Stimulated activated CD8-positive, alpha-beta memory T cell treated with anti-CD3 and anti-CD28 coated beads, Interleukin-2, amount 100 ng/mL, for 1 hour (primary cell): ENCODE measurements at places on chromosomes 6 and 20.

- DNase-seq: no peak
Measured at GRCh38 chr6:24194978-24195700, 69.1 kb downstream of the NRSN1 start.

DNA sequence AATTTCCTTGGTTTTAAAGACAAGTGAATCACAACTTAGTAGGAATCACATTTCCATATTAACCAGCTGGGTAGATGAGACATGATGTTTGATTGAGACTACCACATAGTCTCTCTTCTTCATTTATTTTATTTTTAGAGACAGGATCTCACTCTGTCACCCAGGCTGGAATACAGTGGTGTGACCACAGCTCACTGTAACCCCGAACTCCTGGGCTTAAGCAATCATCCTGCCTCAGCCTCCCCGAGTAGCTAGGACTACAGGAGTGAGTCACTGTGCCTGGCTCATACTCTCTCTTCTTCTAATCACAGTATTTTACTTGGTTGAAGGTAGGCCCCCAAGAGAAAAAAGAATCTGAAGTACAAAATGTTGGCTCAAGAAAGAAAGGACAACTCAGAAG lies 80.2 kb upstream of the ASF1A start:
- no peak for DNase-seq

DNA sequence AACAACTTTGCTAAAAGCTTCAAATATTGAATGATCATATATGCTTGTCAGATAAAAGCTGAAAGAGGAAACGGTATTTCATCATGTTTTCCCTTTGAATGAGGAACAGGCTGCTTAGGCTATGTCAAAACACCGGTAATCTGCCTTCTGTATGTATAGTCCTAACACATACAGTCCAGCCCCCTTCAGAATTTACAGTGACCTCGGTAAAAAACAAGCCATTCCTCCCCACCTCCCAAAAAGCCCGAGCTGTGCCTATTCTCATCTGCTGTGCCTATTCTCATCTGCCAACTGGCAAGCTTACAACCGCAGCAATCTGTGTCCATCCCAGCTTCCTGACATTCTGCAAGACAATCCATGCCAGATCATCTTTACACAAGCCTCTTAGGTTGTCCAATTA lies 26.8 kb upstream of the UBE2J1 start:
- DNase-seq: no peak

DNA sequence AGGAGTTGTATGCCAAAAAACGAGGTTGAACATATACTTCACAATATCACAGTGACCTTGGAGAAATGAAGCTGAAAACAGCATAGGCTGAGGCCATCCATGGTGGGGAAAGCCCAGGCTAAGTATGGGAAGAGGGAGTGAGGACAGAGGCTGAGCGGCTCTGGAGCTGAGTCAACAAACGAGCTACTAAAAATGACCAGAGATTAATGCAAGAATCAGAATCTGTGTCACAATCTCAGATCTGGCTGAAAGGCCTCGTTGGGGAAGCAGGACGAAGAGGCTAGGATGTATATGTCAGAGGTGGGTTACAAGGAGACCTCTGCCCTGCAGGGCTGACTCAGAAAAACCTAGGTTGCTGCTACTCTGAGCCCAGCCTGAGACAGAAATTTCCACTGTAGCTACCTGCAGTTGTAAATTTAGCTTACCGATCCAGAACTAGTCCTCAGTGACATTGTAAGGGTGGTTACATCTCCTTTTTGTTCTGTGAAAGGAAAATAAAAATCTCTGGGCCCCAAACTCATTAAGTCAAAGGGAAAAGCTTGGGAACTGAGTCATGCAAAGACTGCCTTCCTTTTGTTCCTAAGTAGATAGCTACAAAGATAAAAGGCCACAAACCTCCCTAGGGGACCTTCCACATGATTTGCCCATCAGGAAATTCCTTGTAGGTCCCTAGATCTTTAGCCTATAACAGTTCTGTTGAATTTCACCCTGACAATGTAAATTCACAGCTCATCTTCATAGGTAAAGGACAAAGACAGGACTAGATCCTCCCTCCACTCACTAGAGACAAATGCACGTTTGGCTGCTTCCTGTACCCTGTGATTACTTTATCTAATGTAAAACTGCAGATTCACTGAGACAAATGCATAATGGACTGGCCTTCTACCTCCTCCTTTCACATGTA lies 8.5 kb upstream of the TUBB2A start:
- no peak for DNase-seq

GRCh38 chr20:32455171-32455900 lies 97.2 kb downstream of the ASXL1 start:
- no peak for DNase-seq

GRCh38 chr6:152380351-152380767 lies 256.8 kb downstream of the SYNE1 start:
- DNase-seq: no peak

- no peak for DNase-seq
Measured at GRCh38 chr6:167096991-167097390, 25.9 kb upstream of the CCR6 start.

DNA sequence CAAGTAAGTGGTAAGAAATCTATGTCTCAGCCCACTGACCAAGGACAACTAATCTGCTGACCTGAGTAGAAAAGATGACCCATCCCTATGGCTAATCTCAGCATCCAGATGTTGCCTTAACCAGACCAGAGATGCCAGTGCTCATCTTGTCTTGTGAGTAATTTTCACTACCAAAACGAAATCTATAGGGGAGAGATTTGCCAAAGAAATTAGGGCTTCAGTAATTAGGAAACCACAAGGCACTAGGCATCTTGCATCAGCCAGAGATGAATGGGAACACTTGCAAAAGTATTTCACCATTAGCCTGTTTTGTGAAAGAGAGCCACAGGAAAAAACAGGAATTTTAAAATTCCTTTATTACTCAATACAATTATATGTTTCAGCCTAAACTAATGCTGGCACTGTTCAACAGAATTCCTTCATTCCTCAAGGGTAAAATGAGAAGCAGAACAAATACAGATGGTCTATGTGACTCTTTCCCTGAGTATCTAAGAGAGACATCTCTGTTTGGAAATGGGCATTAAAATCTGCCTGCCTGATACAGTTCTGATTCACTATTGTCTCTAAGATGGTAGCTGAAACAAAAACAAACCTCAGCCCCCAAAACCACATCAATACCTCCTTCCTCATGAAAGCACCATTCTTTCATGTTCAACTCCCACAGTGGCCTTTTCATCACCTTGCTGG lies 87.8 kb downstream of the GMDS start:
- DNase-seq: no peak
